ENCODE measurements at places on chromosomes 5 and 9.

DNA sequence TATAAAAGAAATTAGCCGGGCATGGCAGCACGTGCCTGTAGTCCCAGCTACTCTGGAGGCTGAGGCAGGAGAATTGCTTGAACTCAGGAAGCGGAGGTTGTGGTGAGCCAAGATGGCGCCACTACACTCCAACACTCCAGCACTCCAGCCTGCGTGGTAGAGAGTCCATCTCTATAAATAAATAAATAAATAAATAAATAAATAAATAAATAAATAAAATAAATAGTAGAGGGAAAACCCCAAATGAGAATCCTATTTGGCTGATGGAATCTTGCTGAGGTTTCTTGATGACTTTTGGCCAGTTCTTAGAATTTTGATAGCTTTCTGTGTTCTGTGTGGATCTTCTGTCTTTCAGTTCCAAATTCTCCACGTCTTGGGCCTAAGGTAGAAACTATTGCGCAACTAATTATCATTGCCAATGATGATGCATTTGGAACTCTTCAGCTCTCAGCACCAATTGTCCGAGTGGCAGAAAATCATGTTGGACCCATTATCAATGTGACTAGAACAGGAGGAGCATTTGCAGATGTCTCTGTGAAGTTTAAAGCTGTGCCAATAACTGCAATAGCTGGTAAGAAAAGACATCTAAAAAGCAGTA is 126.9 kb downstream of the ADGRV1 start:
- DNase-seq, result no peak

DNA sequence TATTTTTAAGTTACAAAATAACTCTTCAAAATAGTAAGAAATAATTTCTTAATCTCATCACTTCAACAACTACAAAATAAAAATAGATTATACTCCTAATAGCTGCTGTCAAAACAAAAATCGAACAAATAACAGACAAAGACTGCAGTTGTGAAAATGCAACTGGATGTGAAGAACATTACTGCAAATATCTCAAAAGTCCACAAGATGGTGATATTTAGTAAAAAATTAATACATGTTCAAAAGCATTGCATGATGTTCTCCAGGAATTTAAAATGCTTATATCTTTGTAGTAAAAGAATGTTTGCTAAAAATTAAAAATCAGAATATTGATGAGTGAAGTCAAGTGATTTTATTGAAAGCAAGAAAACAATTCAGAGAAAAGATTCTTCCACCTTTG is 66.2 kb downstream of the MPDZ start:
- DNase-seq, result no peak

GRCh38 chr5:149675610-149676201 is 54.4 kb upstream of the PPARGC1B start:
- no peak for DNase-seq

DNA sequence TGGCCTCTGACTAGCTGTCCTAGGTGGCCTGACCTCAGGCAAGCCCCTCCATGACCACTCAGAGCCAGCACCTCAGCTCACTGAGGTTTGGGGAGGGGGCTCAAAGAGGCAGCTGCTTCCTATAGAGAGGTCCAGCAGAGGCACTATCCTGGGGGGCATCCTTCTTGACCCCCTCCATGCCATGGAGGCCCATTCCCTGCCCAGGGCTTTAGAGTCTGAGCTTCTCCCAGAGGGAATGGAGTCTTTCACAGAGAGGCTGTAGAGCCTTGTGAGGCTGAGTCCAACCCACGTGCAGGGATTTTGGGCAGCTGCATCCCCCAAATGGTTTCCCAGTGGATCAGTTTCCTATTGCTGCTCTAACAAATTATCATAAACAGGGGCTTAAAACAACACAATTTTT is 16.9 kb downstream of the IRF1 start:
- no peak for DNase-seq

- no peak for DNase-seq
Measured at GRCh38 chr9:138104251-138105122, 226.9 kb downstream of the CACNA1B start.

- no peak for DNase-seq
Measured at GRCh38 chr5:57166276-57166675, 7.6 kb upstream of the GPBP1 start.

GRCh38 chr9:744790-745484 is 96.6 kb upstream of the DMRT1 start:
- DNase-seq, result no peak

GRCh38 chr9:34552986-34553385 is 30.2 kb upstream of the ENHO start:
- DNase-seq, result no peak

DNA sequence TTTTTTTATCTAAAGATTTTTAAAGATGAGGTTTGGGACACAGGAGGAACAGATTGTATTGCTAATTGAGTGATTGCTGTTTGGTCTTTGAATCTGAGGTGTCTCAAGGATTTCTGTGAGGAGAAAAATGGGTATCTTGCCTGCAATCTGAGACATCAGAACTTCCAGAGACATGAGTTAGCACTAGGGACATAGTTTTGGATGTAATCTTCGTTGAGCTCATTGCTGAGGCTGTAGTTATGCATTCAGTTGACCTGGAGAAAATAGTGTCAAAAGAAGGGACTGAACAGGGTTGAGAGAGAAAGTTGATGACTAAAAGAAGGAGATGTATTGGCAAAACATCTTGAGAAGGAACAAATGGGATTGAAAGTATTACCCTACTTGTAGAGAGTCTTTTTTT is 24.6 kb downstream of the C9orf85 start:
- DNase-seq, result no peak

GRCh38 chr5:37055383-37055990 is 178.9 kb downstream of the NIPBL start:
- no peak for DNase-seq

- no peak for DNase-seq
Measured at GRCh38 chr9:88738709-88739108, 203.7 kb downstream of the NXNL2 start.

DNA sequence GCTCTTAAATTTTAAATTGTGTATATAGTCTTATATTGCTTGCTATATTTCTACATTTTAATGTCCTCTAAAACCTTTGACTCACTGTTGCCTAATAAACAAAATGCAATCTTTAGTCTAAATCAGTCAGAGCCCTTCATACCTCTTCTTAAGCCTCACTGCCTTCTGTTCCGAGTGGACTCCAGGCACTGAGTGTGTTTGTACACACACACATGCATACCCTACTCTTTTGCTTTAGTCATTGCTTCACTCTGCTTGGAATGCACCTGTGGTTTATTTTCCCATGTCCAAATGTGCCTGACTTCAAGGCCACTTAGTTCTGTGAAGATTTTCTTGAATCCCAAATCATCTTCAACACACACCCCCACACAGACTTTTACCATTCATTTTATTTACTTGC is 60.9 kb downstream of the SLC12A2 start:
- no peak for DNase-seq

DNA sequence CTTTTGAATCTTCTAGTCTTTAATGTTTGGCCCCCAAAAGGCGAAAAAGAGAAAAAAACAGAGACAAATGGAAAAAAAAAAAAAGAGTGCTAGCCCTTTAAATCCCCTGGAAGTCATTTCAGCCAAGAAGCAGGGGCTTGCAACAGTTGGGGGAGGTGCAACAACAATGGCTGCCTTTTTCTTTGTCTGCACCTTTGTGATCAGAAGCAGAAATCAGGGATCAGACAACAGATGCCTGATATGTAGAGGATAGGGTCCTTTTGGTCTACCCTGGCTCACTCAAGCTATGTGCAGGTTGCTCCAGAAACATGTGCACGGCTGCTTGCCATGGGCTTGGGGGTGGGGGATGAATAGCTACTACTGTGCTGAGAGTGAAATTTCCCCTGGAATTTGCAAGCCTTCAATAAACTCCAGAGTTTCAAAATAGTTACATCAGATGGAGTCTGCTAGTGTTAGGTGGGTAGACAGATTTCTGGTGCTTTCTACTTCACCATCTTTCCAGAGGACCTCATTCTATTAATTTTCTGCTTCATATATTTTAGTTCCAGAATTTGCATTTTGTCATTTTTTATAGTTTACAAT is 150.9 kb downstream of the FGF18 start:
- no peak for DNase-seq

GRCh38 chr9:100064872-100065581 is 33.8 kb downstream of the ERP44 start:
- no peak for DNase-seq

DNA sequence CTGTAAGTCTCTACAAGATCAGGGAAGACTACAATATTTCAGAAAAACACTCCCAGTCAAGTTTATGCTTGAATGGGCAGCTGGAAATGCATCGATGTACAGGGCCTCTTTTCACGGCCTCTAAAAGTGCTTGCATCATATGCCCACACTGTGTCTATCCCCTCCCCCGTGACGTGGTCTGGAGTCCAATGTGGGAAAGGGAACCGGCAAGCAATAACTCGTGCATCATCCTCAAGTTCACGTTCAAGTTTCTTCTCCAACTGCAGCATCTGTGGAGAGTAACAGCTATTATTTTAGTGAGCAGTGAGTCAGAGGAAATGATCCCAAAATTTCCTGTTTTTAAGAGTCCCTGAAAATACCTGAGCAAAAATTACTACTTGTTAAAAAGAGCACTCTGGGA is 22.3 kb downstream of the ATPSCKMT start:
- no peak for DNase-seq

- no peak for DNase-seq
Measured at GRCh38 chr5:65861830-65862241, 64.5 kb upstream of the ERBIN start.

Measured in NCI-H1930 (cell line).